ENCODE measurements at places on chromosomes 2 and 18. TPM values are rescaled to one million over a fixed set of nuclear protein-coding genes. Genes with fewer than 3 reads are reported as not detected.

ACVR1C gene
- 1.7 TPM for total RNA-seq

LRATD1 gene
- 8.0 TPM for total RNA-seq

FAP gene
- total RNA-seq = 3.4 TPM

TYMS gene
- total RNA-seq = 6.4 TPM

RAB1A gene
- 145 TPM for total RNA-seq

LIMS4 gene
- 1.1 TPM for total RNA-seq

CERKL gene
- 1.7 TPM for total RNA-seq

TUBA3E gene
- not detected for total RNA-seq

DNAH6 gene
- 6.3 TPM for total RNA-seq

PTPRN gene
- total RNA-seq = not detected

CXCR1 gene
- total RNA-seq = 10.4 TPM

DAPL1 gene
- not detected for total RNA-seq

POTEJ gene
- total RNA-seq = not detected

FBXO36 gene
- 3.3 TPM for total RNA-seq

ABCG8 gene
- not detected for total RNA-seq

SLC9A4 gene
- total RNA-seq = not detected

TPO gene
- total RNA-seq = 0.21 TPM

ANXA4 gene
- total RNA-seq = 173 TPM

MROH2A gene
- not detected for total RNA-seq

CCDC178 gene
- total RNA-seq = not detected

ASB18 gene
- not detected for total RNA-seq

IL37 gene
- not detected for total RNA-seq

CNTNAP5 gene
- total RNA-seq = not detected

IL1RN gene
- 20.1 TPM for total RNA-seq

ERICH2 gene
- total RNA-seq = 8.5 TPM

CYP27C1 gene
- not detected for total RNA-seq

INPP5D gene
- 32.0 TPM for total RNA-seq

MEP1B gene
- total RNA-seq = not detected
